ENCODE measurements at places on chromosomes 3 and 15.

GRCh38 chr3:160437083-160437455 is 12.5 kb downstream of the TRIM59 start:
- no peak for DNase-seq

DNA sequence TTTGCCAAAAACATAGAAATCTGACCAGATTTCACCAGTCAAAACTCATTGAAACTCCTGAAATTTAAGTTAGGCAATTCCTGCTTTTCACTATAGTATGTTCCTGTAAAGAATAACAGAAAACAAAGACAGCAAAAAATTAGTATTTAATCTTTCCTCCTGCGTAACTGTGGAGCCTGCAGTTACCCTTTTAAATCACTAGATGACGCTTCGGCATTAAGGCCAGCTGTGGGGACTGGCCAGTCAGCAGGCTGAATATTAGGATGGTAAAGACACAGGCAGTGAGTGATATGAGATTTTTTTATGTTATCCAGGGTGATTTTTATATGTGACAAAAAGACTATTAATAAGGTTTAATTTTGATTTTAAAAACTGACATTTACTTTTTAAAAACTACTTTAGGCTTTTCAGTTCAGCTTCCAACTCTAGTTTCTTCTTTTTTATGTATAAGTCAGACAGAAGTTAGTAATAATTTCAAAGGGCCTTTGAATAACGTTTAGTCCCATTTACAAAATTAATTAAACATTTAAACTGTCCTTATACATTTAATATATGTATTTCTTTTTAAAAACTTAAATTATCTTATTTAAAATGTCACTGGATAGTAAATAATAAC is 165.1 kb downstream of the PPM1L start:
- no peak for DNase-seq

DNA sequence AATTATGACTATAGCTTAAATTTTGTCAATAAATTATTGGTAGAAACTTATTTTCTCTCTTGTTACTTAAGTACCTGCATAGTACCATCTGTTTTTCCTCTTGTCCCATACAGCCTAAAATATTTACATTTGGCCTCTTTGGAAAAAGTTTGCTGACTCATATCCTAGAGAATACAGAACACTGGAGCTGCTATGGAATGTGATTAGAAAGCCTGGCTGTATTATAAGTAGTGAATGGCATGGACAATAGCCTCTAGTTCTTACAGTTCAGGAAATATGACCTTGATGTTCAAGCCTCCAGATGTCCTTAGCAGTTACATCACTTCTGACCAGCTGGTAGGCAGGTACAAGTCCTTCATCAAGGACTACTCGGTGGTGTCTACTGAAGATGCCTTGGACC is 28.3 kb downstream of the ST8SIA2 start:
- DNase-seq, result no peak

- DNase-seq, result no peak
These were observed 18.7 kb upstream of the ZXDC start for GRCh38 chr3:126494204-126494969.

GRCh38 chr3:125189378-125190165 is 23.0 kb downstream of the SLC12A8 start:
- DNase-seq, result no peak

DNA sequence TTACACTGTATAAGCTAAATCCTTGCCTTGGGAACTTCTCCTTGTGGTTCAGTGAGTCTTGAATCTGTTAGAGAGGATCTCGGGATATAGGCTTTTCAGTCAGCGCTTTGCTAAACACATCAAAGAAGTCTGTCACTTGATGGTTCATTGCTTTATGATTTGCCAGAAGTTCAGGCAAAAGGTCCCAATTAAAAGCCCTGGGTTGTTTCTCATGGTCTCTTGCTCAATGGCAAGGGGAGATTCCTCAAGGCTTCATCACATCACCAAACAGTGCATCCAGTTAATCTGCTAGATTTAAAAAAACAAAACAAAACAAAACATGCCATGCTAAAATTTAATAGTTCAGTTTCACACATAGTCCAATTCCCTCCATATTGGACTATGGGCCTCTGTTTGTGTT is 114.8 kb downstream of the FILIP1L start:
- no peak for DNase-seq

GRCh38 chr3:36501616-36502015 is 121.3 kb downstream of the STAC start:
- DNase-seq, result no peak

- no peak for DNase-seq
These were observed 108.3 kb upstream of the WNT5A start for GRCh38 chr3:55595420-55595819.

DNA sequence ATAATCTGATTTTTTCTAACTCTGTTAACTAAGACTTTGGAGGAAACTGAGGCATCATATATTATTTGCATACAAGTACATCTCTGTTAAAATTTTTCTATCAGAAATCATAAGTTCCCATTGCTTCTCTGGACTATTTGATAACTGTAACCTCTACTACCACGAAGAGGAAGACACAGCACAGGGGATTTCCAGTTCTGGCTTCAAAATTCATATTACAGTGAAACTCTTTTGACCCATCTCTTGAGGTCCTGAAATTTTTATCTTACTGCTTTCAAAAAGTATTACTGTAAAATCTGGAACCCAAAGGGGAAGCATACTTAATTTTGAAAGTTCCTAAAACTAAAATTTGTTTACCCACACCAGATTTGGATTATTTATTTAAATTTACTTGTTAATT is 4.2 kb downstream of the PLSCR1 start:
- DNase-seq, result no peak

DNA sequence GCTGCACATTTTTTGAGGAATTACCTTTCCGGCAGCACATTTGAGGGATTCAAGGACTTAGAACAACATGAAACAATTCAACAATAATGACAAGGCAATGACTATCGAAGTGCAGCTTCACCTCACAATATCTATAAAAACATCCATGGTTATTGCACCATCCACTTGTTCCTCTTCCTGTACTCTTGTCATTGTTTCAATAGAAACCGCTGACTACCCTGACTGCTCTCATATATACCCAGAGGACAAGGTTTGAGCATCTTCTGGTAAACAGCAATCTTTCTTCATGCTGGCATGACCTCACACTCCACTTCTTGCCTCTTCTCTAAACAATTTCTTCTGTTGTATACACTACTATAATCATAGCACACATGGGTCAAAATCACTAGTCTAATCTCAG is 864.9 kb downstream of the FHIT start:
- no peak for DNase-seq

GRCh38 chr3:4852780-4853748 is 126.2 kb upstream of the BHLHE40 start:
- DNase-seq, result no peak

DNA sequence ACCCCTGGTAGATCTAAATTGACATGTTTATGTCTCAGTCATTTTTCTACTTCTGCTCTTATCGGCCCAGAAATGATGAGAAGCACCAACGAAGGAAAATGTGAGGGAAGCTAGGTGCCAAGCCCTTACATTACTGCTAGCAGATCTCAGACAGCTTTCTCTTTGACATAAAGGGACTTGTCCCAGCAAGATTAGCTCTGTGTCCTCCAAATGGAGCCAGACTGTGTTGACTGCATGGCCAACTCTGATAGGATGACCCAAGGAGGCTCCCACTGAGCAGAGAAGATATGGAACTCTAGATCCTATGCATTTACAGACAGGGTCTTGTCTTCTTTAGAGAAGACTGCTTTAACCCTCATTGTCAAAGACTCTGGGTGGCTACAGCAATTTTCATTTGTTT is 2.8 kb upstream of the MCTP2 start:
- no peak for DNase-seq

GRCh38 chr3:137325170-137325569 is 367.4 kb downstream of the IL20RB start:
- no peak for DNase-seq

DNA sequence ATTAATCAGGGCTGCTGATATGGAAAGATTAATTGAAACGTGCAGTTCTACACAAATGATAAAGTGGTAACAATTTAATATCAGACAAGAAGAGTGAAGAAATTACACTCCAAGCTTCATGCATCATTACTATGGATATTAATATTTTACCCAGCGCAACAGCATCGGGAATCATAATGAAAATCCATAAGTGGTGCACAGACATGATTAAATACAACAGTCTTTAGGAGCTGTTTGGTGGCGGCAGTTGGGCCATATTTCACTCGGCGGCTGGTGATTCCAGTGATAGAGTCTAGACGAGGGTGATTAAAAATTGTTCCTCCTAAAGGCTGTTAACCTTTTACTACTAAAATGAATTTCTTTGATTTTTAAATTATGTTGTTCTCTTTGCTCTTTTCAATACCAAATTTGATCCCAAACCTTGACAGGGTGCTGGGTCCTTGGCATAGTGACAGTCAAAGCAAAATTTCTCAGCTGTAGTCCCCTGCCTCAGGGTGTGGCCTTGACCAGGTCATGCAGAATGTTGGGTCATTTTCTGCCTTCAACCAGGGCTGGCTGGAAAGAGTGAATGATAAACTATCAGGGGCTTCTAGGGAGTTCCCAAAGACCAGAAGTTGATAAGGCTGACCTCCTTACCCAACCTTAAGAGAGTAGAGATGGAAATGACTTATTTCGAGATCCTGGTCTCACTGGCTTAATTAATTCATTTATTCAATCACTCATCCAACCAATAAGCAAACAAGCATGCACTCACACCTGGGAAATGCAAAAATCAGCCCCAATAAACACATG is 392.0 kb downstream of the IL20RB start:
- DNase-seq, result no peak

GRCh38 chr3:67509471-67510075 is 144.8 kb downstream of the SUCLG2 start:
- DNase-seq, result no peak

- no peak for DNase-seq
These were observed 19.0 kb upstream of the CCR2 start for GRCh38 chr3:46334741-46335478.

DNA sequence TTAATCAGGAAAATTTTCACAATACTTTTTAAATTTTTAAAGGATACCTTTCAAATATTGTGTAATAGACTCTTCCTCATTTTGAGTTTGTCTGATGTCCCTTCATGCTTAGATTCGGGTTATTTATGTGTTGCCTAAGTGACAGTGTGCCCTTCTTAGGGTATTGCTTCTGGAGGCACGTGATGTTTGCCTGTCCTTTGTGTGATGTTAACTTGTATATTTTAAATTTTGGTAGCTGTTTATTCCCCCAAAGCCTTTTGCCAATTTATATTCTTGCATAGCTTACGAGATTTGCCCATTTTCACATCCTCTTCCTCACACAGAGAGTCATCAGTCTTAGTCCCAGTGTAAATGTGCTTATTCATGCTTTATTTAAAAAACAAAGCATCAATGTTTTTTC is 433.1 kb downstream of the EPHB1 start:
- DNase-seq, result no peak

DNA sequence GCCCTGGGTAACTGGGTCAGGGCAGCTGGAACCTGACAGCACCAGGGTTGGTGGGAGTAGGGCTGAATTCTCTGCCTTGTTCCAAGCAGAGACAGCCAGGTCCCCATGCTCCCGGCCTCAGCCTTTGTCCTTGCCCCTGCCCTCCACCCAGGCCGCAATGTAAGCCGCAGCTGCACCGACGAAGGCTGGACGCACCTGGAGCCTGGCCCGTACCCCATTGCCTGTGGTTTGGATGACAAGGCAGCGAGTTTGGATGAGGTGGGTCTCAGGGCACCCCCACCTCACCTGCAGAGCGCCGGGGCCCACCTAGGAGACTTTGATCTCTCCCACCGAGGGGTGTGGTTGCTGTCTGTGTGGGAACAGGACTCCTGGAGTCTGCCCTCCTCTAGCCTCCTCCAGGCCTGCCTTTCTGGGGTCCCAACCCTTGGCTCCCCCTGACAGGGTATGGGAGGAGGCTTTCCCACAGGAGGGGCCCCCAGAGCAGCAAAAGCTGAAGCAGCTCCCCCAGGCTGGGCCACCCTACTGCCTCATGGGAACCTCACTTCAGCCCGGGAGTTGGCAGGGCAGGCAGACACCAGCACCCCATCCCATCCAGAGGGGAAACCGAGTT is 23.4 kb downstream of the VIPR1 start:
- no peak for DNase-seq

DNA sequence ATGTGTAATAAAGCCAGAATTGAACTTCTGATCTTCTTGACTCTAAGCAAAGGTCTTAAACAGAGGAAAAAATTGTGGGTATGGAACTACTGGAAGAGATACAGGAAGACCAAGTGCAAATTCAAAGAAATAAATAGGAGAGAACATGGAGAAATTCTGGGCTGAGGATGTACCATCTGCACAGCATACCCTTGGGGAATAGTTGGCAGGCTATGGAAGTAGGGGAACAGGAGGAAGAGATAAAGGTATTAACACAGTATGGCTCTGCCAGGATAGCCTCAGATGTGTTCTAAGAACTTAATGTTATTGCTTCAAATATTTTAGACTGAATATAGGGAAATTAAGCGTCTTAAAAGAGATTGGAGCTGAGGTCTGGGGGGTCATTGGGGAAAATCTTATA is 485.4 kb downstream of the CNTN3 start:
- DNase-seq, result no peak

DNA sequence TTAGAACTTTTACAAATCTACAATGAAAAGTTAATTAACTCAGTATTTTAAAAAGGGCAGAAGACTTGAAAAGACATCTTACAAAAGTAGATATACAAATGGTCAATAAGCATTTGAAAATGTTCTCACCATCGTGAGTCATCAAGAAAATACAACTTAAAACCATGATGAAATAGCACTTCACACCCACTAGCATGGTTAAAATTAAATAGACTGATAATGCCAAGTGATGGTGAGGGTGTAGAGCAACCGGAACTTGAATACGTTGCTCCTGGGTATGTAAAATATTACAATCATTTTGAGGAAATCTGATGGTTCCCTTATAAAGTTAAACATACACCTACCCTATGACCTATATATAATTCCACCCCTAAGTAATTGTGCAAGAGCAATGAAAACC is 319.8 kb upstream of the UMPS start:
- no peak for DNase-seq

GRCh38 chr3:60095930-60096329 is 1046.1 kb upstream of the CFAP20DC start:
- no peak for DNase-seq

GRCh38 chr3:56633602-56634535 is 49.2 kb downstream of the TASOR start:
- no peak for DNase-seq

GRCh38 chr15:41281236-41281635 is 50.2 kb downstream of the CHP1 start:
- no peak for DNase-seq

- DNase-seq, result peak; percentile 77
These were observed 765 bp upstream of the MAPKAPK3 start for GRCh38 chr3:50616003-50616769.

DNA sequence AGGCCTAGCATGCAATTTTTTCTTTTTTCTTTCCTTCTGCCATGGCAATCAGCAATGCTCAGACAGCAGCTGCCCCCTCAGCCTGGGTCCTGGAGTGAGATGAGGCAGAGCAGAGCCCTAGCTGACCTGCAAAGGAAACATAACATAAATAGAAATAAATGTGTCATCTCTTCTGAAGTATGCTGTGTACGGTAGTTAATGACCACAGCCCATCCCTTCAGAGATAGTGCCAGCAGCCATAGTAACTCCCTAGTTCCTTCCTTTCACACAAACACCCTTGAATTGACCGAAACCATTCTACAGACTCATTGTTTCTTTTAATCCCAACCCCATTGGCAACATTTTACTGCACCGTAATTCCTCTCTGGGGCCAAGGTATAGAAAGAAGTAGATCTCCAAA is 8.4 kb upstream of the CD47 start:
- no peak for DNase-seq
